GM23248 (cell line): ENCODE measurements at places on chromosomes 2 and 18. TPM values are rescaled to one million over a fixed set of nuclear protein-coding genes. Genes with fewer than 3 reads are reported as not detected.

Gene MC5R
- not detected in 2 replicates for total RNA-seq

Gene SF3B1
- 216 and 288 TPM in 2 replicates for total RNA-seq

Gene EGR4
- total RNA-seq, result not detected in 2 replicates

Gene RTP5
- not detected in 2 replicates for total RNA-seq

Gene NCKAP5
- 0.65 and 1.5 TPM in 2 replicates for total RNA-seq

Gene LYPD6B
- 3.9 and 6.8 TPM in 2 replicates for total RNA-seq

Gene RAB6C
- not detected in 2 replicates for total RNA-seq

Gene SPHKAP
- 0.13 and 0.32 TPM in 2 replicates for total RNA-seq

Gene ANTXR1
- 126 and 128 TPM in 2 replicates for total RNA-seq

Gene MSH2
- total RNA-seq, result 21.6 and 21.8 TPM in 2 replicates

Gene MARCO
- not detected in 2 replicates for total RNA-seq

Gene LONRF2
- total RNA-seq, result under 0.01 and 0.13 TPM in 2 replicates

Gene DYNAP
- not detected in 2 replicates for total RNA-seq

- H3K27me3 ChIP-seq, result peaks cover 18% of the 10 kb centered on the region
- H3K4me1 ChIP-seq, result peaks cover 4% of the 10 kb centered on the region; the same call in 1 of the 2 replicates
- H3K4me3 ChIP-seq, result no peak overlapping the region
- DNase-seq, result peak; percentile 72
- H3K27ac ChIP-seq, result no peak overlapping the region
Measured at GRCh38 chr2:1613731-1614354, 130.5 kb downstream of the PXDN start.

DNA sequence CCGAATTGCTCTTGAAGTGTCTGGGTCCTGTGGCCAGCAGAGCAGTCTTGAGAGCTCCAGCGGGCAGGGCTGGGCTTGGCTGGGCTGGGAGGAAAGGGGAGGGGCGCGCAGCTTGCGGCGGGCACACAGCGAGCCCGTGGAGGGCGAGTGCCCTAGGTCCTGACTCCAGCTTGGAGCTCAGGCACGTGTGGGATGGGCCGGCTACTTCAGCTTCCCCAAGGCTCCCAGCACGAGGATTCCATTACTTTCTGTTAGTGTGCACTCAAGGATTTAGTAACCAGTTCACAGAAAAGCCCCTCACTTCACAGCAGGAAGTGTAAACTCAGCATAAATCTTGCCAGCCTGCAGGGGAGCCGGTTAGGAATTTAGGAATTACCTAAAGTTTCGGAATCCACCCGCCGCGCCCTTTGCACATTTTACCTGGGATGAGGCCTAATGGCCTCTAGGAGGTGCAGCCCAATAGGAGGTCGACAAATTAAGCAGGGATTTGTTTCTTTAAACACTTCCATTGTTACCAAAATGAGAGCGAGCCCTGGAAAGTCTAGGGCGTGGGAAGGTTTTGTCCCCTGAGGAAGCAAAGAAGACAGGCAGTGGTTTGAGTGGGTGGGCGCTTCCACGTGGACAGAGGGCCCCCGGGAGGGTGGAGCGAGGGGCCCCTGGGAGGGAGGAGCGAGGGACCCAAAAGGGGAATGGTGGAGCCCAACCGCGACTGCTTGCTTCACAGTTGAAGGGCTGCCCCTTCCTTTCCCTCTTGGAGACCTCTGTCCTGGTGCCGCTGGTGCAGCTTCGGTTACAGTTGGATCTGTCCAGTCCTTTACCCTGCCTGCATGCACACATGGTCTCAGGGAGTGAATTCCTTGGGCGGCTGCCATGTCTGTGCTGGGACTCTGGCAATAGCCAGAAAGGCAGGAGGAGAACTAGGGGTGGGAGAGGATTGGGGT, 93.3 kb downstream of the CTAGE1 start:
- no peaks in the 10 kb centered on the region; the same call in 1 of the 2 replicates for H3K27me3 ChIP-seq
- DNase-seq, result peak; percentile 47
- no peaks in the 10 kb centered on the region for H3K4me1 ChIP-seq
- 0 out of 2 replicates have a peak overlapping the region, but pooled peaks have one; percentile 31 for H3K4me3 ChIP-seq
- no peaks in the 10 kb centered on the region for H3K36me3 ChIP-seq

DNA sequence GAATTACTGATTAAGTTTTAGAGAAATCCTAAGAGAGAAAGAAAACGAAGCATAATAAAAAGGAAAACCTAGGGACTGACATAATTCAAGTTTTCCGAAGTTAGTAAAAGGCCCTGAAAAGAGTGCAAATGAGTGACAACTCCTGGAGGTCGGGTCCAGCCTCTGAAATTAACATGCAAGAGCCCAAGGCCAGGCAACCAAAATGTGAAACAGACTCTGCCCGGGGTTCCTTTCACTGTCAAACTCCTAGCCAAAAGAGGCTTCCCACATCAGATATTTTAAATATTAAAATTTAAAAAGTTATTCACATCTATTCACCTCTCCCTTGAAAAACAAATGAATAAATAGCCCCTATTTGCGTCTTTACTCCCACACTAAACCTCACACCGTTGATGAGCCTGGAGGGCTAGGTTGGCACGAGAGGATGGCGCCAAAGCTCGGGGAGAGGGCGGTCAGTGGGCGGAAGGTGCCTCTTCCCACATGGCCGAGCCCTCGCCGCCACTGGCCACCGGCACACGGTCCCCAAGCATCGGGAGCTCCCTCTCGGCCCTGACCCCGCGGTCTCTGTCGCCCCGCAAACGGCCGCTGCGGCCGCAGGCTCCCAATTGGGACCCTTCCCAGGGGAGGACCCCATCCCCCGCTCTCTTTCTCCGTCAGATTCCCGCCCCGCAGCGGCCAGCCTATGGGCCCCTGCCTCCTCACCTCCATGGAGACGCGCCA, 630 bp downstream of the PPM1G start:
- peaks cover 12% of the 10 kb centered on the region for H3K4me1 ChIP-seq
- H3K27ac ChIP-seq, result peak overlapping the region; percentile 64
- DNase-seq, result peak; percentile 67
- H3K27me3 ChIP-seq, result no peaks in the 10 kb centered on the region
- H3K4me3 ChIP-seq, result peak overlapping the region; percentile 85

GRCh38 chr2:237196409-237196808, 110.7 kb downstream of the COPS8 start:
- H3K36me3 ChIP-seq, result no peaks in the 10 kb centered on the region
- peak overlapping the region; percentile 41 for H3K27ac ChIP-seq
- H3K4me1 ChIP-seq, result peaks cover 38% of the 10 kb centered on the region
- no peaks in the 10 kb centered on the region for H3K27me3 ChIP-seq

- no peak overlapping the region for H3K4me3 ChIP-seq
- peaks cover 26% of the 10 kb centered on the region for H3K4me1 ChIP-seq
- H3K27ac ChIP-seq, result no peak overlapping the region
Measured at GRCh38 chr18:23591011-23591410, 4.7 kb upstream of the NPC1 start.

DNA sequence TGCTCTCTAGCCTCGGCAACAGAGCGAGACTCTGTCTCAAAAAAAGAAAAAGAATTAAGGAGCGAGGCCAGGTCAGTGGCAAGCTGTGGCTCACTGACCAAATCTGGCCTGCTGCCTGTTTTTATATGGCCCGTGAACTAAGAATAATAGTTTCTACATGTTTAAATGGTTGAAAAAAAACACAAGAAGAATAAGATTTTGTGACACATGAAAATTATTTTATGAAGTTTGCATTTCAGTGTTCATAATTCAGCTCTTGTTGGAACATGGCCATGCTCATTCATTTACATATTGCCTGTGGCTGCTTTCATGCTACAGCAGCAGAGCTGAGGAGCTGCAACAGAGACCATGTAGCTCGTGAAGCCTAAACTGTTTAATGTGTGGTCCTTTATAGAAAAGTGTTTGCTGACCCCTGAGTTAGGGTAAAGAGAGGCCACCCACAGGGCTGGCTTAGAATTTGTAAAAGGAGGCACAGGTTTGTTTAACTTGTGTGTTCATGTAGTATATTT, 59.5 kb downstream of the MFSD6 start:
- H3K4me1 ChIP-seq, result peaks cover 43% of the 10 kb centered on the region
- H3K36me3 ChIP-seq, result no peaks in the 10 kb centered on the region
- DNase-seq, result peak; percentile 65
- 0 out of 2 replicates have a peak overlapping the region, but pooled peaks have one; percentile 14 for H3K27ac ChIP-seq

DNA sequence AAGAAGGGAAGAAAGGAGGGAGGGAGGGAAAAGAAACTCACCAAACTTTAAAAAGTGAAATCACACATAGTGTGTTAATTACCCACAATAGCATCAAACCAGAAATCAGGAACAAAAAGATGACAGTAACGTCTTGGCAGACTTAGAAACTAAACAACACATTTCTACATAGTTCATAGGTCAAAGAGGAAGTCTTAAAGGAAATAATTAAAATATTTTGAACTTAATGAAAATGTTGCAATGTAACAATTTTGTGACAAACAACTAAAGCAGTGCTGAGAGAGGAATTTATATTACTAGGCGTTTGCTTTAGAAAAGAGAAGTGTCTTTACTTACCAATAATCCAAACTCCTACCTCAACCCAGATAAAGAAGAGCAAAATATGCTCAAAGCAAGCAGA, 505.0 kb upstream of the ID2 start:
- no peak overlapping the region for H3K4me3 ChIP-seq
- DNase-seq, result no peak
- no peaks in the 10 kb centered on the region for H3K36me3 ChIP-seq
- H3K27me3 ChIP-seq, result no peaks in the 10 kb centered on the region
- peaks cover 8% of the 10 kb centered on the region; the same call in 1 of the 2 replicates for H3K4me1 ChIP-seq

GRCh38 chr2:26712486-26713465, 20.3 kb downstream of the KCNK3 start:
- no peaks in the 10 kb centered on the region for H3K36me3 ChIP-seq
- H3K4me1 ChIP-seq, result no peaks in the 10 kb centered on the region
- H3K27me3 ChIP-seq, result no peaks in the 10 kb centered on the region; the same call in 1 of the 2 replicates
- no peak overlapping the region for H3K27ac ChIP-seq
- H3K4me3 ChIP-seq, result no peak overlapping the region

- no peaks in the 10 kb centered on the region for H3K4me1 ChIP-seq
- no peak for DNase-seq
- H3K27ac ChIP-seq, result no peak overlapping the region
- no peaks in the 10 kb centered on the region for H3K36me3 ChIP-seq
- no peak overlapping the region for H3K4me3 ChIP-seq
Measured at GRCh38 chr2:95049683-95049955, 24.1 kb downstream of the MAL start.

- peaks cover 10% of the 10 kb centered on the region for H3K4me1 ChIP-seq
- no peaks in the 10 kb centered on the region for H3K36me3 ChIP-seq
- H3K27ac ChIP-seq, result no peak overlapping the region
- H3K27me3 ChIP-seq, result no peaks in the 10 kb centered on the region
Measured at GRCh38 chr18:8330575-8330974, 278.7 kb upstream of the RAB12 start.

GRCh38 chr18:63586431-63586830, 712 bp upstream of the SERPINB13 start:
- no peak overlapping the region for H3K27ac ChIP-seq
- H3K36me3 ChIP-seq, result no peaks in the 10 kb centered on the region
- DNase-seq, result no peak

DNA sequence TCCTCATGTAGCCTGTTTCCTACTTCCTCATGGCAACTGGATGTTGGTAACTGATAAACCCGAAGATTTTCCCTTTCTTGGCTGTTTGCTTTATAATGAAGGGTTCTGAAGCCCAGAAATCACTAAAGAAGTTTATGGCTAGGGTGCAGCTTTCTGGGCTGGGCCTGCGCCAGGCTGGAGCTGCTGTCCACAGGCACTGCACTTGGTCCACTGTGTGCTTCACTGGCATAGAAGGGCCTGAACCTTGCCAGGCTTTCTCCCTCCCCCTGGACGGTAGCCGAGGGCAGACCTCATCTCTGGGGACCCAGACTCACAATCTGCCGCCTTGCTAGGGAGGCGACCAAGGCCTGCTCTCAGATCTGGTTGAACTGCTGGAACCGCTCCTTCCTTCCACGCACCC, 133.3 kb upstream of the SPRED2 start:
- H3K36me3 ChIP-seq, result no peaks in the 10 kb centered on the region
- no peak overlapping the region for H3K27ac ChIP-seq
- no peaks in the 10 kb centered on the region for H3K27me3 ChIP-seq
- no peaks in the 10 kb centered on the region for H3K4me1 ChIP-seq
- DNase-seq, result no peak
- no peak overlapping the region for H3K4me3 ChIP-seq

GRCh38 chr2:224793946-224794345, 77.8 kb upstream of the CCDC195 start:
- DNase-seq, result peak; percentile 82
- H3K36me3 ChIP-seq, result peaks cover 42% of the 10 kb centered on the region
- H3K4me3 ChIP-seq, result no peak overlapping the region

GRCh38 chr2:65220432-65221131, 7.0 kb upstream of the ACTR2 start:
- DNase-seq, result peak; percentile 54
- H3K4me3 ChIP-seq, result no peak overlapping the region
- H3K27me3 ChIP-seq, result no peaks in the 10 kb centered on the region
- H3K27ac ChIP-seq, result peak overlapping the region; percentile 62

GRCh38 chr2:67663776-67664175, 266.6 kb downstream of the ETAA1 start:
- no peaks in the 10 kb centered on the region for H3K27me3 ChIP-seq
- H3K36me3 ChIP-seq, result no peaks in the 10 kb centered on the region
- no peak overlapping the region for H3K27ac ChIP-seq
- DNase-seq, result no peak

- H3K27me3 ChIP-seq, result 0 out of 2 replicates have a peak, but pooled peaks cover 8% of the 10 kb centered on the region
- H3K4me1 ChIP-seq, result no peaks in the 10 kb centered on the region
- H3K36me3 ChIP-seq, result no peaks in the 10 kb centered on the region
- no peak for DNase-seq
Measured at GRCh38 chr18:24810561-24811305, 350.3 kb downstream of the HRH4 start.
